Activated naive CD4-positive, alpha-beta T cell (primary cell): ENCODE measurements at places on chromosomes 6 and 20.

- DNase-seq = no peak
These were observed 17.5 kb upstream of the KCNK16 start for GRCh38 chr6:39339868-39340550.

DNA sequence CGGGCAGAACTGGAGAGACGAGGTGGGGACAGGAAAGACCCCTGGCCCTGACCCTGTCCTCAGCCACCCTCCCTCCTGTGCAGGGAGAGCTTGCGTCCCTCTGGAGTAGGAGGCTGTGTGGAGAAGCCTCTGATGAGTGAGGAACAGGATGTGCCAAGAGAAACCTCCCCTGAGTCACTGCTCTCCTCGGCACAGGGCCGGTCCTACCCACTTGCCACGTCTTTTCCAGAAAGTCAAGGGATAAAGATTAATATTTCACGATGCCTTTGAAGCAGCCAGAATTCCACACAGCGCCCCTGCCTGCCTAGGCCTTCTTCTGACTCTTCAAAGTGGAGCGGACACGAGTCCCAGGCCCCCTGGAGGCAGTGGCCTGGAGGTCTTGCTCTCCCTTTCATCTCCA, 34.9 kb upstream of the THBS2 start:
- DNase-seq = no peak

GRCh38 chr20:62266340-62266739, 28.0 kb downstream of the OSBPL2 start:
- DNase-seq = no peak

GRCh38 chr6:87763276-87763675, 61.2 kb upstream of the AKIRIN2 start:
- no peak for DNase-seq

DNA sequence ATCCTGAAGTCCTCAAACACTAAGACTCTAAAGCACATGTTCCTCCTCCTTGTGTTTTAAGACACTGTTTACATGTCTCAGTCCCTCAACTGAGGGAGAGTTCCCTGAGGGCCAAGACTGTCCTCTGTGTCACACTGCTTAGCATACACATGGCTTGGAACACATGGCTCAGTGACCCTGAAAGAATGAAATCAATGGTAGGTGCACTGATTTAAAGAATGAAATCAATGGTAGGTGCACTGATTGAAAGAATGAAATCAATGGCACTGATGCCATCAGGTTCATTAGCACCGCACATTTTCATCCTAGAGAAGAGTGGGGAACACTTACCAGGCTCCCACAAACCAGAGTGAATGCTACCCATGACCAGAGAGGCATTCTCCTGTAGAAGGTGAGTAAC, 9.8 kb downstream of the TOMM34 start:
- no peak for DNase-seq

DNA sequence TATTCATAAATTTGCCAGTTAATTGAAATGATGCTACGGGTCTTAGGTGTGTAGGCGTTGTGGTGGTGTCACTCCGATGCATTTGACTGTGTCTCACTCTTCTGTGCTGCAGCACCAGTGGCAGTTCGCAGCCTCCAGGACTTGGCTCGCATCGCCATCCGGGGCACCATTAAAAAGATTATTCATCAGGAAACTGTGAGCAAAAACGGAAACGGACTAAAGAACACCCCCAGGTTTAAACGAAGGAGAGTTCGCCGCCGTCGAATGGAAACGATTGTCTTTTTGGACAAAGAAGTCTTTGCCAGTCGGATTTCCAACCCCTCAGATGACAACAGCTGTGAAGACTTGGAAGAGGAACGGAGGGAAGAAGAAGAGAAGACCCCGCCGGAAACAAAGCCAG, 17.6 kb downstream of the PCMTD2 start:
- DNase-seq = no peak

DNA sequence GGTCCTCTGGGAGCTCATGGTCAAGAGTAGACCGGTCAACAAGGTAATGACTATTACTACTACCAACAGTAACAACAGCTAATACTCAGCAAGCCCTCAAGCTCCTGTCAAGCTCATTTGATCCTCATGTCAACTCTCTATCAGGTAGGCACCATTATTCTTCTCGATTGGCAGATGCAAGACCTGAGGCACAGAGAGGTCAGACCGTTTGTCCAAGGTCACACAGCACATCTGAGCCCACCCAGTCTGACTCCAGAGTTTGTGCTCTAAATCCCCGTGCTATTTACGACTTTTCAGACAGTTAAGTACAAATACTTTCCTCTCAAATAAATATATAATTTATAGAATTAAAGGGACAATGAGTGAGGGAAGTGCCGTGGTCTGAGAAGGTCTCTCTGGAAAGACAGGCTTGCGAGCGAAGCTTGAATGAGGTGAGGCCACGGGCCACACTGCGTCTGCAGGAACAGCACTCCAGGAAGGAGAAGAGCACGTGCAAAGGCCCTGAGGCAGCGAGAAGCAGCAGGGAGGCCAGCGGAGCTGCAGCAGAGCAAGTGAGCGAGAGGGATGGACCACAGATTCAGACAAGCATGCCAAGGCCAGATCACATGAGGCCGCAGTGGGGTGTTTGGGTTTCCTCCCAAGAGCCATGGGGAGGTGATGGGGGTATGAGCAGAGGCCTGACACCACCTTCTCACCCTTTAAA, 117.3 kb downstream of the PREX1 start:
- DNase-seq = no peak

- DNase-seq = no peak
These were observed 16.2 kb upstream of the CHRNA4 start for GRCh38 chr20:63377256-63377941.

DNA sequence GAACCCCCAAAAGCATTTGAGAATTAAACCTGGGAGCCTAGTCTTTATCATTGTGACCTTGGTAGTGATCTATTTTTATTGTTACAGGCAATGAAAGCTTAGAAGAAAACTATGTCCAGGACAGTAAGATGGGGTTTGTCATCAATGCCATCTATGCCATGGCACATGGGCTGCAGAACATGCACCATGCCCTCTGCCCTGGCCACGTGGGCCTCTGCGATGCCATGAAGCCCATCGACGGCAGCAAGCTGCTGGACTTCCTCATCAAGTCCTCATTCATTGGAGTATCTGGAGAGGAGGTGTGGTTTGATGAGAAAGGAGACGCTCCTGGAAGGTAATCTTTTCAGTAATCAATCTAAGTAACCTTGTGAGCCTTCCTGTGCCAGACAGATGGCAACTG, 191.5 kb upstream of the RAB32 start:
- no peak for DNase-seq

- no peak for DNase-seq
These were observed 26.2 kb downstream of the VSTM2L start for GRCh38 chr20:37928996-37929682.

GRCh38 chr6:95431637-95432228, 145.6 kb upstream of the MANEA start:
- DNase-seq = no peak

DNA sequence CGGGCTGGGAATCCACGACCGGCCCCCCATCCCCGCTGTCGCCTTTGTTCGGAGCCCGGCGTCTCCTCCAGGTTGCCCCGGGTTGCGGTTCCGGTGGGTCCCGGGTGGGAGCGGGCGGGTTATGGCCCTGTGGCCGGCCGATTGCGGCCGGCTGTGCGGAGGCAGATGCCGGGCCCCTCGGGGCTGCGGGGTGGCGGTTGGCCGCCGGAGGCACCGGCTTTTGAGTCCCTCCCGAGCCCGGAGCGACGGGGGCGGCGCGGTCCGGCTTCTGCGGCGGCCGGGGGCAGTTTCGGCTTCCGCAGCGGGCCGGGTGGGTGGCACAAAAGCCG, 431 bp downstream of the LOC128125822 start:
- DNase-seq = peak; percentile 56

GRCh38 chr6:27872642-27873020, 39.6 kb downstream of the OR2B2 start:
- DNase-seq = no peak

DNA sequence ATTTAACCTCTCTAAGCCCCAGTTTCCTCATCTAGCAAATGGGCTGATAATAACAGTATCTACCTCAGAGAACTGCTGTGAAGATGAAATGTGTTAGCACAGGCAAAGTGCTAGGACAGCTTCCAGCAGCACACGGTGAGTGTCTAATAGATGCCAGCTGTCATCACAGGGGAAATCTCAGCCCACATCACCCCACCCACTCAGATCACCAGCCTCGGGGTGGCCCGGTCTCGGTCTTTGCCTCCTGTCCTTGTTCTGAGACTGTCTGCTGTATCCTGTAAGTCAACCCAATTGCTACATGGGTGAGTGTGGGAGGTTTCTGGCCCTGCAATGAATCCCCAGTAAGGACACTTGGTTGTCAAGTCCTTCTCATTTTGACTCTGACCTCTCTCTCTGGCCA, 99.5 kb upstream of the ZNFX1 start:
- no peak for DNase-seq

DNA sequence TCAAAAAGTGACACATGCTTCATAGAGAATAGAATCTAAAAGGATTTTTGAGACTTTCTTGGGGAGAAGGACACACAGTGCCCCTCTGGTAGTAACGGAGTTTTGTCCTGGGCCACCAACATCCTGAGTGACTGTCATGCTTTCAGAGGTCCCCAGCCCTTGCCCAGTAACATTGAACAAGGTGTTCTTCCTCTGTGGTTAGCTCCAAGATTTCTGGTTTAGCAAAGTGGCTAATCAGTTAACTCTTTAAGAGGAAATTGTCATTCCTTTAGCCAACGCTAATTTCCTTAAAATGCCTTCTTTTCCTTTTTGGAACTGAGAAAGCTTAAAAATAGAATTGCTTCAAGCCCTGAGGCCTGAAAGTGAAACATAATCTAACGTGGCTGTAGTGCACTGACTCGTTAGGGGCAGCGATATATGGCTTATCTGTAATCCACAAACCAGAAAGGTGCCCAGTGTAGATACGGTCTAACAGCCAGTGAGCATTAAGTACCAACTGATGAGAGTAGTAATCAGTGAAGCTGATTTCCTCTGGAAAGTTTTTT, 7.8 kb downstream of the E2F3 start:
- DNase-seq = no peak

DNA sequence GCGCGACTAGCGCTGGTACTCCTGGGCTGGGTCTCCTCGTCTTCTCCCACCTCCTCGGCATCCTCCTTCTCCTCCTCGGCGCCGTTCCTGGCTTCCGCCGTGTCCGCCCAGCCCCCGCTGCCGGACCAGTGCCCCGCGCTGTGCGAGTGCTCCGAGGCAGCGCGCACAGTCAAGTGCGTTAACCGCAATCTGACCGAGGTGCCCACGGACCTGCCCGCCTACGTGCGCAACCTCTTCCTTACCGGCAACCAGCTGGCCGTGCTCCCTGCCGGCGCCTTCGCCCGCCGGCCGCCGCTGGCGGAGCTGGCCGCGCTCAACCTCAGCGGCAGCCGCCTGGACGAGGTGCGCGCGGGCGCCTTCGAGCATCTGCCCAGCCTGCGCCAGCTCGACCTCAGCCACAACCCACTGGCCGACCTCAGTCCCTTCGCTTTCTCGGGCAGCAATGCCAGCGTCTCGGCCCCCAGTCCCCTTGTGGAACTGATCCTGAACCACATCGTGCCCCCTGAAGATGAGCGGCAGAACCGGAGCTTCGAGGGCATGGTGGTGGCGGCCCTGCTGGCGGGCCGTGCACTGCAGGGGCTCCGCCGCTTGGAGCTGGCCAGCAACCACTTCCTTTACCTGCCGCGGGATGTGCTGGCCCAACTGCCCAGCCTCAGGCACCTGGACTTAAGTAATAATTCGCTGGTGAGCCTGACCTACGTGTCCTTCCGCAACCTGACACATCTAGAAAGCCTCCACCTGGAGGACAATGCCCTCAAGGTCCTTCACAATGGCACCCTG, 1.6 kb downstream of the TPBG start:
- no peak for DNase-seq

- no peak for DNase-seq
These were observed 47.6 kb downstream of the CDH4 start for GRCh38 chr20:61299618-61300017.

- no peak for DNase-seq
These were observed 28.7 kb downstream of the CFAP206 start for GRCh38 chr6:87436435-87436834.

GRCh38 chr20:47280668-47281067, 75.8 kb downstream of the ZMYND8 start:
- no peak for DNase-seq

GRCh38 chr20:20009784-20010253, 7.3 kb upstream of the NAA20 start:
- no peak for DNase-seq

- no peak for DNase-seq
These were observed 117.5 kb upstream of the BEND6 start for GRCh38 chr6:56837322-56837894.

DNA sequence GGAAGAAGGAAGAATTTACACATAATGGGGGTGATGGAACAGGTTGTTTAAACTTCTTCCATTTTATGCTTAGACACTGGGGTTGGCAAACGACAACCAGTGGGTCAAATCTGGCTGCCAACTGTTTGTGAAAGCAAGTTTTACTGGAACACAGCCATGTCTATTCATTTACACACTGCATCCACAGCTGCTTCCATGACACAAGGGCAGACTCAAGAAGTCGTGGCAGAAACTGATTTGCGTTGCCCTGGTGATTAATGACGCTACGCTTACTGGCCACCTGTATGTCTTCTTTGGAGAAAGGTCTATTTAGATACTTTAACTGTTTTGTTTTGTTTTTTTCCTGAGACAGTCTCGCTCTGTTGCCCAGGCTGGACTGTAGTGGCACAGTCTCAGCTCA, 19.0 kb downstream of the CTCFL start:
- DNase-seq = no peak

GRCh38 chr6:1986454-1987243, 258.8 kb downstream of the GMDS start:
- DNase-seq = no peak

DNA sequence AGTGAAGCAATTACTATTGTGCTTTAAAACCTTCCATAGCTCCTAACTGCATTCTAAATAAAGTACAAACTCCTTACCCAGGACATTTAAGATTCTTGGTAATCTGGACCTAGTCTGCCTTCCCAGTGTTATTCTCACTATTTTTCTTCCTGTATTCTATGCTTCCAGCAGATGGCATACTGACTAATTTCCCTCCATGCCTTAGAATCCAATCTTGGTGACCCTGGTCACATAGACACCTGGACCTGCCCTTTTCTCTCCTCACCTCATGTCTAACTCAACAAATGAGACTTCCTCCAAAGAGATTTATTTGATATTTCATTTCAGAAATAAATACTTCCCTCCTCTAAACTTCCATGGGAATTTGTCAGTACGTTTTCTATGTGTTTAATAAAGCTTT, 25.8 kb downstream of the ROS1 start:
- no peak for DNase-seq

DNA sequence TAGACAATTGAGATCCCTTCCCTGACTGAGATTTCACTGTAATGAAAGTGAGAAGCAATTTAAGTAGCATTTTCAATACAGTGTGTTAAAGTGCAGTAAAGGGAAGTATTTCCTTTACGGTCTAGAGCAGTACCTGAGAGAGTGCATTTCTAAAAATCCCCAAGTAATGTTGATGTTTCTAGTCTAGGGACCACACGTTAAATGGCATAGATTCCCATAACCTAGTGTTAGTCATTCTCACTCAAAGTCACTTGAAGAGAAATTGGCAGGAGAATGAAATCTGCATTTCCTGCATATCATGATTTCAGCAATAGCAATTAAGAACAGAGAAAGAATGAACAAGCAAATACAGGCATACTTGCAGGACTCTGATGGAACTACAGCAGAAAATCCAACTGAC, 67.9 kb downstream of the CGA start:
- no peak for DNase-seq
